WTC11 (cell line): ENCODE measurements at places on chromosomes 16 and 17.
A peak's percentile ranks its signal among the peaks of the same experiment; 100 is the strongest.

DNA sequence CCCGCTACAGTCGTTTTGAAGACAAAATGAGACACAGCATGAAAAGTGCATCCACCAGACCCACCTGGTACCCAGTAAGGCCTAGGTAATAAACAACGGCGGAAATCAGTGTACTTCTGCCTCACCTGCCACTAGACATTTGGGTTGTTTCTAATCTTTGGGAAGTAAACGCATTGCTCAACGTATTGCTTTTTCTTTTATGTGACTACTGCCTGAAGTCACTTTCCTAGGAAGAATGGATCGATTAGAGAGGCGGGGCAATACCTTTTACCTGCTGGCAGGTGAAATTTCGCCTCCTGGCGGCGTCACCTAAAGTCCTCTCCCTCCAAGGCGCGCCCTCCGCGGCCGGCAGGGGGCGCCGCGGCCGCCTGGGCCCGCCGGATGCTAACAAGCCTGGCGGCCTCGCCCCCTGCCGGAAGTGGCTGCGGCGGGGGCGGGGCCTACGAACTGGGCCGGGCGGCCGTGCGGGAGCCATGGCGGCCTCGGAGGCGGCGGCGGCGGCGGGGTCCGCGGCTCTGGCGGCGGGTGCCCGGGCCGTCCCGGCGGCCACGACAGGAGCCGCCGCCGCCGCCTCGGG lies at the start of gene ATMIN:
TSS of gene ATMIN (plus strand) at position 445 of the 577 bp plus-strand sequence. CDS start at position 474, 29 bp downstream.
- DNase-seq: peak; percentile 90

DNA sequence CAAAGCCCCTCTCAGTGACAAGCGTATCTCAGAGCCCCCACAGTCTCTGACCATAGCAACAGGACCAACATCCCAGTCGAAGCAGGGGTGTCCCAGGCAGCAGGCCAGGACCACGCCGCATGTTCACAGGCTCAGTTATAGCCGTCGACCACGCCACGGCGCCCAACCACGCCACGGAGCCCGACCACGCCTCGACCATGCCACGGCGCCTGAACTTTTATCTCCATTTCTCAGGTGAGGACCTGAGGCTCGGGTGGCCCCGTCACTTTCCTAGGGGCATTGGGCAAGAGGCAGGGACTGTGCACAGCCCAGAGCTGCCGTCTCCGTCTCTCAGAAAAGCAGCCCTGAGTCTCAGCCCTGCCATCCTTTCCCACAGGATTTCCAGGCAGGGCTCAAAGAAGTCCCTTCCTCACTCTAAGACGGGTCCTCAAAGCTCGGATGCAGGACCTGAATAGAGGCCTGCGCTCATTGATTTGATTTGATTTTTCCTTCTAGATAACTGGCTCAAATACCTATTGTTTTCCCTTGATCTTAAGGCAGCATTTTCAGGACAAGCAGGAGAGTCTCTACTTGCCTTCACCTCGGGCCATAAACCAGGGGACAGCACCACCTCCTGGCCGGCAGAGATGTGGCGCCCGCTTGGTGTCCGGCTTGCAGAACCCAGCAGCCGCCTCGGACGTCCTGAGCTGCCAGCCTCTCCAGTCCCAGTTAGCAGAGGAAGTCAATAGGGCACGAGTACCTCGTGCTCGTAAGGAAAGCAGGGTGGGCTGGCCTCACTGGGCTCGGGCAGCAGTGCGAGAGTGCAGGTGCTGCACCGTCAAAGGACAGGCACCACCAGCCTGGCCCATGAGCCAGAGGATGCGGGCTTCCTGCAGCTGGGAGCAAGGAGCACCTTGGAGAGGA lies 38.8 kb downstream of the C16orf95 start:
- peak; percentile 90 for DNase-seq

DNA sequence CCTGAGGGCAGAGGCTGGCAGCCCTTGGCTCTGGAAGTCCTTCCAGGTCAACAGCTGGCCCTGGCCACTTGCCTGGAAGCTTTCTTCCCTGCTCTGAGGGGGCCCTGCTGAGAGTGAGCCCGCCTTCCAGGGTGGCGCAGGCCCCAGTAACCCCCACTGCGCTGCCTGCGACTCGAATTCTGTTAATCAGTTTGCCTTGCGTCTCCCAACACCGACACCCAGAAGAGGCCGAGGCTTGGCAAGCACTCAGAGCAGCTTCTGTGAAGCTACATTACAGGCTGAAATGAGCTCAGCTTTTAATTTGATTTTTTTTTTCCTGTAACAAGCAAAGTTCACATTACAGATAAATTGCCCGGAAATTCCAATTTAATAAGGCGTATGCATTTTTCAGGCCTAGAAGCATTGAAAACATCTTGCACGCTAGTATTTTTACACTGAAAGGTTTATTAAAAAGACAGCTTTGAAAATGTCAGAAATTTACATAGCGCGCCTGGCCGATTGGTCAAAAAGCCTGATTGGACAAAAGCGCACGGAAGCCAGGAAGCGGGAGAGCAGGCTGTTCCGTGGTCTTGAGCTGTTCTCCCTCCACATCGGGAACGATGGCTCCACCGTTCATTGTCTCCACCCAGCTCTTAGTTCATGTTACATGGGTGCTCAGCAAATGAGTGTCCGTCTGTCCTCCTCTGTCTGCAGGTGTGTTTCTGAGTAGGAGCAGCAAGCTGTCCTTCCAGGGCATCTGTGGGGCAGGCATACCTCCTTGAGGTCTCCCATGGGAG lies 65.5 kb upstream of the HSBP1 start:
- no peak for DNase-seq

DNA sequence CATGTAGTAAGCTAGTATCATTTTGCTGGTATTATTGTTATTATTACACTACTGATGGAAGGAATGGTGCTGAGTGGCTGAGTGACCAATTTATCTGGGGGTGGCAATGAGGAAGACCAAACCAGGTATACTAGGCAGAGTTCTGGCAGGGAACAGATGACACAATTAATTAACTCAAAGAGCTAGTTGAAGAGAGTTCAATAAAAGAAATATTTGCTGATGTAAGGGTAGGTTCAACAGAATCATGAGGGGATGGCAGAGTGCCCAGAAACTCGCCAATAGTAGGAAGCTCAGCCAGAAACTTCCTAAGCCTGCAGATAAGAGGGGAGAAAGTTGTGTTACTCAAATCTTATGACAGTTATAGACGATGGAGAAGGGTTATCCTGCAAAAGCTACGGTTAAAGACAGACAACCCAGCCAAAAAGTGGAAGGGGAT lies 352.5 kb downstream of the KCNJ2 start:
- no peak for DNase-seq

- no peak for DNase-seq
Observed at GRCh38 chr17:32518646-32519227, 31.9 kb downstream of the CDK5R1 start.

GRCh38 chr16:4212211-4212933 lies 29.5 kb downstream of the SRL start:
- no peak for DNase-seq

- no peak for DNase-seq
Observed at GRCh38 chr16:13289515-13289914, 388.1 kb downstream of the SHISA9 start.

GRCh38 chr16:21101631-21102420 lies 48.8 kb downstream of the DNAH3 start:
- peak; percentile 48 for DNase-seq

DNA sequence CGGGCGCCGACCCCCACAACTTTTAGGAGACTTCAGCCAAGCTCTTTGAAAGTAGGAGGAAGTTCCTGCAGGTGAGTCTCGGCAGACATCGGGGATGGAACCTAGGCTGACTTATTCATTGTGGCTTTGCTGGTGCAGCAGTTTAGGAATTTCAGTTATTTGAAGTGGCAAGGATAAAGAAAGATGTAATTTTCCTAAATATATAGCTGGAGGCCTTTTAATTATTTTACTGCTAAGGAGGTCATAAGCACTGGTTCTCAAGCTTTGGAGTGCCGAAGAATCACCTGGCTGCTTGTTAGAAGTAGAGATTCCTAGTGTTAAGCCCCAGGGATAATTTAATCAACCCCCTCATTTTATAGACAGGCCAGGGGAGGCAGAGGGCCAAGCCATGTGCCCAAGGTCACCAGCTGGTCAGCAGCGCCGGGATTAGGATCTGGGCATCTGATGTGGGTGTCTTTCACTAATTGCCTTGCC lies 28.9 kb upstream of the BCAR1 start:
- no peak for DNase-seq

DNA sequence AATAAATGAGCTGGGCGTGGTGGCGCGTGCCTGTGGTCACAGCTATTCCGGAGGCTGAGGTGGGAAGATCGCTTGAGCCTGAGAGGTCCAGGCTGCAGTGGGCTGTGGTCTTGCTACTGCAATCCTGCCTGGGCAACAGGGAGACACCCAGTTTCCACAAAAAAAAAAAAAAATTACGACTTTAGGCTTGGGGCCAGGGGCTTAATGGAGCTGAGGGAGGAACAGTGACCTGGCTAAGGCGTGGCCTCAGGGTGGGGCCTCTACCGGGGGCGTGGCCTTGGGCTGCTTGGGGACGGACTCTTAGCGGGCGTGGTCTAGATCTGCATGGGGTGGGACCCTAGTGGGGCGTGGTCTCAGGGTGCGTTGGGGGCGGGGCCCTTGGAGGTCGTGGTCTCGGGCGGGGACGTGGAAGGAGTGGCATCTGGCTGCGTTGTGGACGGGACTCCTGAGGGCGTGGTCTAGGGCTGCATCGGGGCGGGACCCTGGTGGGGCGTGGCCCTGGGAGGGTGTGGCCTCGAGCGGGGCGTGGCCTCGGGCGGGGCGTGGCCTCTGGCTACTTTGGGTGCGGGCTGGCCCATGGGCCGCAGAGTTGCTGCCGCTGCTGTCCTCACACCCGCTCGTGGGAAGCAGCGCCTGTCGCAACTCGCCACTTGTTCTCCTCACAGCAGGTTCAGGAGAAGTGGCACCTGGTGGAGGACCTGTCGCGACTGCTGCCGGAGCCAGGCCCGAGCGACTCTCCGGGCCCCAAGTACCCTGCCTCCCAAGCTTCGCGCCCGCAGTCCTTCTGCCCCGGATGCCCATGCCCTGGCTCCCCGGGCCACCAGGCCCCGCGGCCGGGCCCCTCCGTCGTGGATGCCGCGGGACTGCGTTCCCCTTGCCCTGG lies 5.8 kb upstream of the C17orf99 start:
- DNase-seq: peak; percentile 100

GRCh38 chr17:72560303-72561247 lies 439.8 kb downstream of the SOX9 start:
- peak; percentile 70 for DNase-seq

GRCh38 chr17:77941004-77941403 lies 17.5 kb upstream of the TNRC6C start:
- DNase-seq: no peak

GRCh38 chr17:65556014-65556909 lies 5.2 kb downstream of the AXIN2 start:
- DNase-seq: peak; percentile 93
